SK-N-SH (cell line): ENCODE measurements at places on chromosomes 13 and 19. TPM values are rescaled to one million over a fixed set of nuclear protein-coding genes. Genes with fewer than 3 reads are reported as not detected.

Gene OR10H1
- not detected in 2 replicates for polyA plus RNA-seq

Gene TJP3
- polyA plus RNA-seq: 0.24 and 0.36 TPM in 2 replicates

Gene ZNF549
- 2.4 and 3.3 TPM in 2 replicates for polyA plus RNA-seq

Gene THSD1
- polyA plus RNA-seq: 8.9 and 10.1 TPM in 2 replicates

Gene STK24
- polyA plus RNA-seq: 17.1 and 30.5 TPM in 2 replicates
